ENCODE measurements at places on chromosomes 4 and X.

DNA sequence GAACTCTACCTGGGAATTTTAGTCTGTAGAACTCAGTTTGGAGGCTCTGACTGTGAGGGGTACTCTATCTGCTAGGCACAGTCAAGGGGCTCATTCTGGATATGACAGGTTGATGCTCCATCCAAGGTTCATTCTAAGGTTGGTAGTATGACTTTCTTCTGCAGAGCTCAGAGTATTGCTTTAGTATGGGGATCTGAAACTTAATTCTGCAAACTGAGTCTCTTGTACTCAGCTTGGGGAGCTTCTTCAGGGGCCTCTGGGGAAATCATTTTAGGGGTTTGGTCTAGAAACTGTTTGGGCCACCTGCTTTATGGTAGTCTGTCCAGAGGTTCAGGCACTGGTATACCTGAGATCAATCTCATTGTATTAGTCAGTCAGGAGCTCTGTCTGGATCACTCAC lies 9.7 kb upstream of the TSR2 start:
- DNase-seq: no peak

DNA sequence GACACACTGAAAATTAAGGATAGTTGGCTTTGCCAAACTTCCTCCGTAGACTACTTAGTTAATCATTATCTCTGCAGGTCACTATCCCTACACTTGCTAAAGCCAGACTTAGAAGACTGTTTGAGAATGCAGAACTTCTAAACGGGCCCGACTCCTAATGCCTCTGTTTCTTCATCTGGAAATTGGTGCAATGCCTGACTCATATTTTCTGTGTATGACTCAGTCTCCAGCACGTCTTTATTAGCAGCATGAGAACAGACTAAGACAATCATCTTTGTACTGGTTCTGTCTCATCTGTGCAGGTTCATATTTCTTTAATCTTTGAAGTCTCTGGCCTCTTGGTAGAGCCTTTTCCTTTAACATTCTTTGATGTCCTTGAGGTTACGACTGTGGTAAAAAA lies 411.9 kb upstream of the ACTRT1 start:
- no peak for DNase-seq

DNA sequence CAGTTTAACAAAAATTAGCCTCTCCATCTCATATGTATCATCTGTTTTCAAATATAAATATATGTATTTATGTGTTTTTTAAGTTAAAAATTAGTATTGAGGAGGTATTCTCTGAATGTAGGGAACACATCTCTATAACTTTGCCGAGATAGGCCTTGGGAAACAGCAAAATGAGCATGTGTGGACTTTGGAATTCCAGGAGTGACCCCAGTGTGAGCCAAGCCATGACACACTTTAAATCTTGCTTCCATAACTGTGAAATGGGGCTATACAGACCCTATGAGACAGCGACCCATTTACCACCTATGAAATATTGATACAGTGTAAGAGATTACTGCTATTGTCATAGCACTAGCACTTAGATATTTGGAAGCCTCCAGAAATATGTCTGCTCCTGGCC lies 58.8 kb downstream of the FRMPD4 start:
- no peak for DNase-seq

- DNase-seq: no peak
These were observed 119.4 kb downstream of the AKAP4 start for GRCh38 chrX:50081282-50081889.

GRCh38 chrX:121831601-121832000 lies 784.2 kb downstream of the GLUD2 start:
- no peak for DNase-seq

DNA sequence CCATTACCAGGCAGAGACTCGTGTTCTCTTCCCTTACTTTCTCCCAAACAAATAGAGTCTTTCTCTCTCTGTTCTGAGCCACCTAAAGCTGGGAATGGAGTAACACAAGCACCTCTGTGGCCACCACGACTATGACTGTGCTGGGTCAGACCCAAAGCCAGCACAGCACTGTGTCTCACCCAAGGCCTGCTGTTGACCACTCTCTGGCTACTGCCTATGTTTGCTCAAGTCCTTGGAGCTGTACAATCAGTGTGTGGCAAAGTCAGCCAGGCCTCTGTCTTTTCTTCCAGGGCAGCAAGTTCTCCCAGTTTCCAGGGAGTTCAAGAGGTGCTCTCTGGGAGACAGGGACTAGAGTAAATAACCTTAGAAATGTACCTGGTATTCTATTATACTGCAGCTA lies 239.4 kb downstream of the FAM47A start:
- DNase-seq: no peak

GRCh38 chr4:25779021-25779420 lies 83.8 kb downstream of the SEL1L3 start:
- DNase-seq: no peak

- DNase-seq: no peak
These were observed 1015.2 kb upstream of the SLIT2 start for GRCh38 chr4:19236473-19236872.

DNA sequence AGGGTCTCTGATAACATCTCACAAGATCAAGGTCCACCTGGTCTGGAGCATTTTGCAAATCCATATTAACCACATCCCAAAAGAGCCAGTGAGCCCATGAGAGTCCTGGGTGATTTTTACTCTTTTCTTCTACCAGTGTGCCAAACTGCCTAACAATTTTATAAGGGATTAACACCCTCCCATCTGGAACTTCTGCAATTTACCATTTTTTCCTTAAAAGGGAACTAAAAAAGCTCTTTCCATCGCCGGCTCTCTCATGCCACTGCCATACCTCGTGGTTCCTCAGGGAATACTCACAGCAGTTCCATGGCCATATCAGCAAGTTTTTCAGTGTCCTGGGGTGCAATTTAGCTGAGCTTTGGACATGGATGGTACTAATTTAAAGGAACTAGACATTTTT lies 55.7 kb downstream of the SEPSECS start:
- DNase-seq: no peak

GRCh38 chr4:98657531-98658286 lies 702 bp downstream of the TSPAN5 start:
- no peak for DNase-seq

DNA sequence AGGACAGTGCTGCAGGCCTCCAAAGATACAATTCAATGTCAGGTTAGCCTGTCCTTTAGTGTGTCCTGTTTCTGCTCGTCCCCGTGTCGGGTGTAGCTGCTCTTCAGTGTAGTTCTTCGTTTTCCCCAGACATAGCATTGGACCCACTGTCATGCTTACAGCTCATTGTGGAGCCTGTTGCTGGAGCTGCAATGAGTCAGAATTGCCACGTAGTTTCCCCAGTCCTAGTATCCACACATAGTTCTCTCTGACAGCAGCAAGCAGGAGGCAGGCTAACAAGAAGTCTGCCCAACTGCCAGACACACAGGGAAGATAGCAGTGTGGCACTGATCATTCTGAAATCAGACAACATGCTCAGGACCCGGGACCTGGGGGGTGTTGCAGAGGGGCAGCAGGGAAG lies 49.2 kb downstream of the MOSPD2 start:
- no peak for DNase-seq

GRCh38 chrX:103384672-103385071 lies 8.3 kb downstream of the BEX3 start:
- DNase-seq: no peak

- DNase-seq: no peak
These were observed 56.2 kb upstream of the TMEM33 start for GRCh38 chr4:41878991-41879491.

DNA sequence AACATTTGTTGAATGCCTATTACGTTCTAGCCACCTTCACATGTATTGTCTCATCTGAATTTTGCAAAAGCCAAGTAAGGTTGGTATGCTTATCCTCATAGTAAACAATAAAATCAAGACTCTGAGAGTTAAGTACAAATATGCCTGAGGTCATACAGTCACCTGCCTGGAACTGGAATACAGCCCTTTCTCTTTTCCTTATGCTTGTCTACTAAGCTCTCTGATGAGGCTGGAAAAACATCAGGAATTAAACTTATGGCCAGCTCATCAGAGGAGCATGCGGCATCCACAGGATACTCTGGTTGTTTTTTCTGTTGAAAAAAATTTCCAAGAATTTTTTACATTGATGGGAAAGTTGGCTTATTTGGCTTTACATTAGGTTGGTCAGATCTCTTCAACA lies 35.5 kb downstream of the NCAPG start:
- DNase-seq: no peak

- no peak for DNase-seq
These were observed 302.4 kb downstream of the FAM47B start for GRCh38 chrX:35244796-35245508.

GRCh38 chr4:27018910-27019309 lies 158.3 kb downstream of the STIM2 start:
- DNase-seq: no peak

- DNase-seq: no peak
These were observed 1557.9 kb downstream of the C4orf33 start for GRCh38 chr4:130653842-130654241.

- DNase-seq: no peak
These were observed 143.5 kb downstream of the MGST2 start for GRCh38 chr4:139808808-139809756.

- no peak for DNase-seq
These were observed 282.3 kb downstream of the INPP4B start for GRCh38 chr4:142563682-142564291.

DNA sequence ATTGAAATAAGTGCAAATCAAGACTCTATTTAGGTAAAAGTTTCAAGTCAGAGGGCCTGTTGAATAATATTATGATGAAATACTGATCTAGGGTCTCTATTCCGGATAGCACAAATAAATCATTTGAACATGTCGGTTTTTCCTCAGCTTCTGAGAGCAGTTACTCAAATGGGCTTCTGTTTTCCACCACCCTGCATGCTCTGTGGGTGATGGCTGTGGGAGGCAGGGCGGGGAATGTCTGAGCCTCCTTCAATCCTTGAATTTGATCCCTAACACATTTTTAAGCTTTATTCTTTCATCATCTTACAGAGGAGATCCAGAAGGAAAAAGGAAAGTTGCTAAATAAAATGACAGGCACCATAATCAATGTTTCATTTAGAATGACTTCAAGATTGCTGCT lies 8.5 kb downstream of the UNC5C start:
- no peak for DNase-seq

GRCh38 chr4:145345401-145345800 lies 136.3 kb upstream of the SMAD1 start:
- no peak for DNase-seq

GRCh38 chr4:85132570-85132969 lies 166.1 kb upstream of the WDFY3 start:
- no peak for DNase-seq

- DNase-seq: no peak
These were observed 321.0 kb upstream of the CPEB2 start for GRCh38 chr4:14681330-14681729.

DNA sequence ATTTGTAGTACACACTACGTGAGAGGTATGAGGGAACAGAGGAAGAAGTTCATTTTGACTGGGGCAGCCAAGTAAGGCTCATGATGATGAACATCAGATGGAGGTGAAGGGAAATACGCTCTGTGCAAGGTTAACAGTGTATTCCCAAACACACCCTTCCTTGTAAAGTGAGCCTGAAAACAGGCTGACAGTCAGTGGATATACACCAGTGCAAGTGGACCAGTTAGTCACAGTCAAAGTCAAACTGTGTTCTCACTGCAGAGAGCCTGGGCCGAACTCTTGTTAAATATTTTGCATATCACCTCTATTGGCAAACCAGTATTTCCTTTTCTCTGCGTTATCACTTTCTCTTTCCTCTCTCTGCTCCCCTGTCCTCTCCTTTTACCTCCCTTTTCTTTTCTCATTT lies 23.4 kb upstream of the RHOH start:
- no peak for DNase-seq

GRCh38 chr4:143512978-143513313 lies 556 bp upstream of the SMARCA5 start:
- no peak for DNase-seq

GRCh38 chrX:16970977-16971376 lies 24.5 kb downstream of the REPS2 start:
- DNase-seq: no peak

GRCh38 chr4:81550388-81550859 lies 78.7 kb upstream of the RASGEF1B start:
- no peak for DNase-seq

GRCh38 chr4:41012293-41012692 lies 202.0 kb downstream of the APBB2 start:
- no peak for DNase-seq

GRCh38 chr4:80101071-80101791 lies 28.2 kb upstream of the ANTXR2 start:
- no peak for DNase-seq

DNA sequence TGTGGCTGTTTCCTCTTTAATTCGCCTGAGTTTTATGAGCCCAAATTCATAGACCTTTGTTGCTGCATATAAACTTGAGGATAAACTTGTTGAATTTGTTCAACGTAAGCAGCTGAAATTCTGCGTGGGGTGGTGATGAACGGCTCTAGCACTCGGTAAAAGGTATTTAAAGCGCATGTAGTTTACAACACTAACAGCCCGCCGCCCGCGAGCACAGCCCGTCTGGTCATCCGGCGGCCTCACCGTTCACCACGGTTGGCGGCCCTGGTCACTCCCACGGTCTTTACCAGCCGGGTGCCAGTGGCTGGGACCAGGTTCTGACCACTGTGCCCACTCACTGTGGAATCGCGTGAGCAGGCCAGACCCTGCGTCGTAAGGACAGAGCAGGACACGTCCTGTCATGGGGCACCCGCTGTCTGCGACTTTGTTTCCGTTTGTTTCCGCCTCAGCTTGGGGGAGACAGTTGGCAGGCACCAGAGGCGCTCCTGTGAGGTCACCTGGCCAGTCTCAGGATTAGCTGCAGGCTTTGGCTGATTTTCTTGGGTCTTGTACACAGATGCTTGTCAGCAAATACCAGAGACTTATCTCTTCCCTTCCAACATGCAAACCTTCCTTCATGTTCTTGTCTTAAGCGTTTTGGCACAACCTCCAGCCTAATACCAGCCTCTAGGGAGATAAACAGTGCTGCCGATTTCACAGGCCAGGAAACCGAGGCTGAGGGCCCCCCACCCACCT lies 36.8 kb upstream of the SPON2 start:
- no peak for DNase-seq

GRCh38 chrX:63050225-63050624 lies 300.9 kb downstream of the SPIN4 start:
- DNase-seq: no peak

- no peak for DNase-seq
These were observed 24.8 kb downstream of the BCLAF3 start for GRCh38 chrX:19966056-19966455.

DNA sequence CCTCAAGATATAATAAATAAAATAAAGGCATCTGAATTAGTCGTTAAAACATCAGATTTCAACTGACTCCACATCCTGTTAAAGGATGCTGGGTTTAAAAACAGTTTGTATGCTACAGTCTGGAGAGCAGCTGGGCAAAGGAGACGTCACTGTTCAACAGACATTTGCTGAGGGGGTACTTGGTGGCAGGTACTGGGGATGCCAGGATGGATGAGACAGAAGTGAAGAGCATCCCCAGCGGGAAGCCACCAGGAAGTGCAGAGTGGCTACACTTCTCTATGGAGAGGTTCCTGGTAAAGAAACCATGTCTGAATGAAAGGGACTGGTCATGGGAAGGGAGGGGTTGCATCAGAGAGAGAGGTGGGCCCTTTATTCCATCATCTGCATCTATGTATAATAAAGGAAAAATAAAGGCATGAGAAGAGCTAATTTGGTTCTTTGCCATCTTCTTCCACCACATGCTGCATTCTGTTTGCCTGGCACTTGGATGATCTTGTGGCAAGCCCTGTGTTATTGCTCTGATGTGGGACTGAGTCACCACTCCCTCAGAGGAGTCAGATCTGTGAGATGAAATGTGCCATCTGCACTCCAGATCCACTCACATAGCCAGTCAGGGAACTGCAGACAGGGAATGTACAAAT lies 145.0 kb downstream of the SOWAHB start:
- DNase-seq: no peak

- DNase-seq: no peak
These were observed 686.0 kb downstream of the PDHA2 start for GRCh38 chr4:96525898-96526297.

Data from GM12864 (cell line).